ENCODE measurements at places on chromosomes 5 and 9. TPM values are rescaled to one million over a fixed set of nuclear protein-coding genes. Genes with fewer than 3 reads are reported as not detected.
A peak's percentile ranks its signal among the peaks of the same experiment; 100 is the strongest.

PTGDS gene
- total RNA-seq = not detected

GTF3C4 gene
- 15.0 TPM for total RNA-seq

LCN1 gene
- not detected for total RNA-seq

FOXD4L4 gene
- 0.07 TPM for total RNA-seq

GLRA1 gene
- total RNA-seq = not detected

- DNase-seq = no peak
Observed at GRCh38 chr5:17817990-17818389, 183.7 kb downstream of the TAF11L14 start.

- no peak for DNase-seq
Observed at GRCh38 chr5:56415356-56415765, 182.2 kb upstream of the ANKRD55 start.

GRCh38 chr9:78470216-78470615 lies 173.3 kb downstream of the PSAT1 start:
- DNase-seq = no peak

DNA sequence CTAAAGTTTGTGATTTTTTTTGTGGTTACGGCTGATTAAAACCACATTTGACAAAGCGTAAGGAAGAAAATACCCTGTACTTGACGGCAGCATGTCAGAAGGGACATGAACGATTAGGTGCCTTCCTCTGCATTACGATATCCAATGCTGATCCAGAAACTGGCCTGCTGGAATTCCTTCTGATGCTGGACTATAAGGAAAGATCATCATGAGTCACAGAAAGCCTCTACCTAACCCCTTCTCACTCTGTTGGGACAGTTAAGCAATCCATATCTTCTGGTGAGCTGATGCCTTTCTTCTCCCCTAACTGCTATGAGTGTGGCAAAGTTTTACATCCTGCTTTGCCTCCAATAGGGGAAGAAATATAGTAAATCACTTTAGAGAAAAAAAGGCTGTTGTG lies 78.4 kb upstream of the PAPPA start:
- no peak for DNase-seq

TAS2R1 gene
- not detected for total RNA-seq

DPYSL3 gene
- total RNA-seq = 0.16 TPM

LECT2 gene
- not detected for total RNA-seq

DNA sequence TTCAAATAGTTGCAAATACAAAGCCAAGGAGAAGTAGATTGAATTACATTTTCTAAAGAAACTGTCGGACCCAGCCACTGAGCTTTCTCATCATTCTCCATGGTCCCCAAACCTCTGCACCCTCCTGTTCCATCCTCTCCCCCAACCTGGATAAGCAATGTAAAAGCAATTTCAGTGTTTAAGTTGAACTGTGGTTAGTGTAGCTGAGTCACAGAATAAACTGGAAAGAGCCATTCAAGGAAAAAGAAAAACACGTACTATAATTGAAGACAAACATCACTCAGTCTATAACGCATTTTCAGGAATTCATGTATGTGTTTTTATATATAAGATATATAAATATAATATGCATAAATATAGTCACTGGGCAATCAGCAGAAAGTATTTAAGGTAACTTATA lies 54.1 kb upstream of the TMEM161B start:
- DNase-seq = no peak

TAF11L5 gene
- not detected for total RNA-seq

EFNA5 gene
- total RNA-seq = not detected

DNA sequence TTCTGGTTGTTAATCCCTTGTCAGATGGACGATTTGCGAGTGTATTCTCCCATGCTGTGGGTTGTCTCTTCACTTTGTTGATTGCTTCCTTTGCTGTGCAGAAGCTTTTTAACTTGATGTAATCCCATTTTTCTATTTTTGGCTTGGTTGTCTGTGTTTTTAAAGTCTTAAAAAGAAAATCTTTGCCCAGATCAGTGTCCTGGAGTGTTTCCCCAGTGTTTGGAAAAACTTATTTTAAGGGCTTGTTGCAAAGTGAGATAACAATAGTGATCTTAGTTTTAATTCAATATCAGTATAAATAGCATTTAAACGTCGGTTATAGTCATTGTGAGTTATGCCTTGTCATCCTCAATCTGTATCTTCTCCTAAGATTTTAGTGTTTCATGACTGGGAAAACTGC lies 329.5 kb downstream of the CCDC171 start:
- no peak for DNase-seq

DNA sequence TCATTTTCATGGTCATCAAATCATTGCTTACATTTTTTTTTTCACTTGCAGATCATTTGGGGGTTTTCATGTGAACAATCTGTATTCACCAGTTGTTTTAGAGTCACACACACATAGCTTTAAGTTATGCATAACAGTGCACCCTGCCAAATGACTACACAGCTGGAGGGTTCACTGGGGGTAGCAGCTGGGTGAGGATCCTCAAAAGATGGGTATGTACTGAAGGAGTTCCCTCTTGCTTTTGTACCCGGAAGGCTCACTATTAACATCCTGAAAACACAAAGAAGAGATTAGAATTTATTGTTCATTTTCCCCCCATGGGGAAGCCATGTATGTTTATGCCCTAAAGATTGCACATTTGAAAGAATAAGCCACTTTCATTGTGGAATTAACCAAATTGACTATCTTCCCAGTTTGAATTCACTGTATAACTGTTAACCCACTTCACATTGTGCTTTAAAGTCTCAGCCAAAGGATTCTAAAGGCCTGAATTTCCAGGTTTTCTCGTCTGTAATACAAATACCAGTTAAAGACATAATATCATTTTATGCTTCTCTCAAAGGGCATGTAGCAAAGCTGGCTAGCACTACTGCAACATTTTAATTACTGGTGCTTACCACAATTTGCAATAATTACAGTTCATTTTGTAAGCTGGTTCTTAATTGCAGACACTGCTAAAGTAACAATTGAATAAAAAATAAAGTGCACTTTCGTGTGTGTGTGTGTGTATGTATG lies 466.4 kb upstream of the MEF2C start:
- DNase-seq = no peak

GRCh38 chr9:129084087-129084486 lies 3.2 kb downstream of the DOLPP1 start:
- no peak for DNase-seq

GRCh38 chr5:127872494-127872893 lies 169.3 kb downstream of the CCDC192 start:
- no peak for DNase-seq

DNA sequence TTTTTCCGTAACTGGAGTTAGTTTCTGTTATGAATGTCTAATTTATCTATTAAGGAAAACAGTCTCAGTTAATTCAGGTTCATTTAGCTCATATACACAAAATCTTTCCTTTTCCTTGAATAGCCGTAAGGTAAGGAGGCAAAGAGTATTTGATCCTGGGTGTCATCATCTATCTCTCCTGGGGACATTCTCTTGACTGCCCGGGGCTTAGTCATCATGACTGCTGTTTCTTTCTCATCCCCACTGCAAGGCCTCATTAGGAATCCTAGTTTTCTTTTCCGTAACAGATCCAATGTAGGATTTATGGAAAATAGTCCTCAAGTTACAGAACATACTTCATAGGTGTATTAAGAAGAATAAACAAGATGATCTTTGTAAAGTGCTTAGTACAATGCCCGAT lies 134.9 kb upstream of the CHD1 start:
- DNase-seq = no peak

GRCh38 chr5:8750100-8750499 lies 795.8 kb downstream of the SEMA5A start:
- no peak for DNase-seq

GRCh38 chr5:114969482-114969881 lies 200.2 kb downstream of the TRIM36 start:
- no peak for DNase-seq

FER gene
- 9.9 TPM for total RNA-seq

- DNase-seq = no peak
Observed at GRCh38 chr5:72141440-72142355, 34.4 kb downstream of the MAP1B start.

DNA sequence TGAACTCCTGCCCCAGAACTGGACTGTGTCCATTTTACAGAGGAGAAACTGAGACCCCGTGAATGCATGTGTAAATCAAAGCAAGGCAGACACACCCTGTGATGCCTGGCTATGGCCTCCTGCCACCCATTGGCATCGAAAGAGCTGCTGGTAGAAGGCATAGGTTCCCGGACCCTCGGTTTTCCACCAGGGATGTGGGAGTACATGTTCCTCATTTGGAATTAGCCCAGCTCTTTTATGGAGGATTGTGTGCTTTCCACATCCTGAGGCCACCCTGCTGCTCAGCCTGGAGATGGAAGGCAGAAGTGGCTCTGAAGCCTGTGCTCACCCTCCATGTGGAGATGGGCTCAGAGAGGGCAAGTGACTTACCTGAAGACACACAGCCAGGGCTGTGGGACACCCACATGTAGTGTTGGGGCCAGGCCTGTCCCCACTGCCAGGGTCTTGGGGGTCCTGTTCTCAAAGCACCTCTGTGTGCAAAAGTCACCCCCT lies 2.8 kb downstream of the SUSD3 start:
- no peak for DNase-seq

GRCh38 chr5:175572886-175573285 lies 85.0 kb upstream of the HRH2 start:
- DNase-seq = no peak

C5orf52 gene
- not detected for total RNA-seq

DNA sequence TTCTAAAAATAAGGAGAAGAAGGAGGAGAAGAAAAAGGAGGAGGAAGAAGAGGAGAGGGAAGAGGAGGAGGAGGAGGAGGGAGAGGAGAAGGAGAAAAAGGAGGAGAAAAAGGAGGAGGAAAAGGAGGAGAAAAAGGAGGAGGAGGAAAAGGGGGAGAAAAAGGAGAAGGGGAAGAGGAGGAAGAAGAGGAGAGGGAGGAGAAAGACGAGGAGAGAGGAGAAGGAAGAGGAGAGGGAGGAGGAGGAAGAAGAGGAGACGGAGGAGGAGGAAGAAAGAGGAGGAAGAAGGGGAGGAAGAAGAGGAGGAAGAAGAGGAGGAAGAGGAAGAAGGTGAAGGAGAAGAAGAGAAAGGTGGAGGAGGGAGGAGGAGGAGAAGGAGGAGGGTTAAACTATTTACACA lies 210.2 kb upstream of the TRPM3 start:
- DNase-seq = no peak

GRCh38 chr5:123119334-123119986 lies 30.4 kb downstream of the PRDM6 start:
- peak; percentile 22 for DNase-seq

GRCh38 chr9:33843312-33843961 lies 26.5 kb downstream of the UBE2R2 start:
- no peak for DNase-seq

- DNase-seq = no peak
Observed at GRCh38 chr5:143501310-143502044, 98.0 kb upstream of the NR3C1 start.

VDAC1 gene
- 486 TPM for total RNA-seq

DNA sequence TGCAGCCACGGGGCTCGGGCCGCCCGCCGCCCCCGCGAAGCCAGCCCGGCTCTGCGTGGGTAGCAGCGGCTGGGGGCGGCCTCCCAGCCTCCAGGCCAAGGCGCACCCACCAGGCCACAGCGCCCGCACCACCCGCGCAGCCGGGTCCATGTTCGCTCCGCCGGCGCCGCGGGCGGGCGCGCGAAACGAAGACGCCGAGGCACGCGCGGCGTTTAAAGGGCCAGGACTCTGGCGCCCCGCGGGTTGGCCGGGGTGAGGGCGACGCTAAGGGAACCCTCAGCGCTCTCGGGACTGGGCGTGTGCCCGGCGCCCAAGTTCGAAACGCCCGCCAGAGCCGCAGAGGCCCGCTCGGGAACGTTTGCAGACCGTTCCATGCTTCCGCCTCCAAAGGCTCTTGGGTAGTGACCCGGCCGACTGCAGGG lies at the start of gene PTGES2:
Gene PTGES2, minus strand, starts transcription at position 162 of the 422 bp plus-strand sequence. Its CDS starts 12 bp downstream, at position 150.
- DNase-seq = peak; percentile 88

ANKRD18B gene
- 2.2 TPM for total RNA-seq

DNA sequence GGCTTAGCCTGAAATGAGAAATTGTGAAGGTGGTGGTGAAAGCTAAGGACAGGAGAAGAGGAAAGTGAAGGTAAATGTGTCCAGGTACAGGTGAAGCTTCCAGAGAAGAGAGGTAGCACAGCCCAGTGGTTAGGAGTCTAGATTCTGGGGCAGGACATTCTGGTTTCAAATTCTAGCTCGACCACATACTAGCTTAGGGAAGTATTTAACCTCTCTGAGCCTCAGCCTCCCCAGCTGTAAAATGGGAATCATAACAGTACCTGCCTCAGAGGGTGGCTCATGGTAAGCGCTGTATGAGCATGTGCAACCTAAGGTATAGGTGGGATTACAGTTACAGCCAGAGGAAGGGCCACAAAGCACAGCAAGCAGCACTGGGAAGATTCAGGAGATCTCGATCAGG lies 55.2 kb downstream of the PCDH1 start:
- no peak for DNase-seq

TXNDC8 gene
- total RNA-seq = not detected

DNA sequence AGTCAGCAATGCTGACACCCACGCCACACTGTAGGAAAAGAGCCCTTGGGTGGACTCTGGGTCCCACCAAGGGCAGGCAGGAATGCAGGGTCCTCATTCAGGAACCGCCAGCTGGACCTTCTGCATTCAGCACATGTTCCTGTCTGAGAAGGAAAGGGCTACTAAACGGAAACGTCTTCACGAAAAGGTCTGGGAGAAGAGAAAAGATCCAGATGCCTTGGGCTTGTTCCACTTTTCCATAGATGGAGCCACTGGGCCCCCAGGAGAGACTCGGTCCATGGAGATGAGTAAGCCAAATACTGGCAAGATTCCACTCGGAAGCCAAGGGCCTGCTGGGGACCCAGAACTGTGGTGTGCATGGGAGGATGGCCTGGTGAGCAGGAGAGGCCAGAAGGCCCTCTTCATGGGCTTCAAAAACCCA lies 38.4 kb downstream of the LHFPL2 start:
- DNase-seq = no peak

STK32A gene
- total RNA-seq = not detected

SLC25A51 gene
- total RNA-seq = 25.5 TPM

- no peak for DNase-seq
Observed at GRCh38 chr5:17228821-17229291, 11.4 kb downstream of the BASP1 start.

GRCh38 chr9:20642045-20642444 lies 19.7 kb upstream of the MLLT3 start:
- DNase-seq = no peak

PLEKHG4B gene
- total RNA-seq = 0.23 TPM

DNA sequence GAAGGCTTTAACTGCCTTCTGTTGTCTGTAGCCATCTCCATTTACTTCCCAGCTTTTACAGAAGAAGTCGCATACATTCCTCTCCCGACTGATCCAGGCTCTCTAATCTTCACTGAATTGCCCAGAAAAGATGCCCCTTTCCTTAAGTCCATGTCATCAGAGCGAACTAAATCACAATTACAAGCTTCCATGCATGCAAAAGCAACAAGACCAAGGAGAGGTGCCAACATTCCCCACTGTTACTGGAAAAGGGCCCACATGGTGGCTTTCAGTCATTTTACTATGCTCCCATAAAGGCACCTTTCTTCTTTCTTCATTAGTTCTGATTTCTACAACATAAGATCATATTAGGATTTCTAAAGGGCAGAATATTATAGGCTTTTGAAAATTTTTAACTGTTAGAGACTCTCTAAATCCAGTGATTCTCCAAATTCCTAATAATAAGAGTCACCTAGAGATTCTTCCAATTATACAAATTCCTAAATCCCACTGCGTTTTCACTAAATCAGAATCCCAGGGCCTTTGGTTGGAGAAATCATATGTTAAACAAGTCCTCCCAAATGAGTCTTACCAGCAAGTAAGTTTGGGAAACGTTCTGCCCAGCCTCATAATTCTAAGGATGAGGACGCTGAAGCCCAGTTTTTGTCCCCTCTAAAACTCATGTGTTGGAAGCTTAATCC lies 17.0 kb upstream of the ZFR start:
- DNase-seq = no peak

- DNase-seq = no peak
Observed at GRCh38 chr5:146883511-146883910, 5.0 kb upstream of the PPP2R2B start.

GRCh38 chr9:133187561-133188005 lies 21.5 kb downstream of the OBP2B start:
- no peak for DNase-seq

Data from activated CD4-positive, alpha-beta T cell treated with anti-CD3 and anti-CD28 coated beads for 36 hours (primary cell).